ENCODE measurements at places on chromosomes 3 and 15. TPM values are rescaled to one million over a fixed set of nuclear protein-coding genes. Genes with fewer than 3 reads are reported as not detected.
A peak's percentile ranks its signal among the peaks of the same experiment; 100 is the strongest.

DNA sequence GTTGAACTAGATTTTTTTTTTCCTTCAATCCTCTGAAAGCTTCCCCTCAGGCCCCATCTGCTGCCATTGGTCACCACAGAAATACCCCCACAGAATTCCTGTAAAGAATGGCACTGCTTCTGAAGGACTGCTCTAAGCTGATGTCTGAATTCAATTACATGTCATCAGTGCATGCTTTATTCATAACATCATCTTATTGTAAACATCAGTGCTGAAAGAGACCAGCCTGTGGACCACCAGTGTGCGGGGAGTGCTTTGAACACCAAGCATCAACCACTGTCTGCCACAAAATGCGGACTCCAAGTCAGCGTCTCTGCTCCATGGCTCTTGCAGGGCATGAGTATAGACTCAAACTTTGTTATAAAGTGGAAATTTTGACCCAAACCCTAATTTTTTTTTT lies 11.6 kb downstream of the PHLDB2 start:
- H3K27me3 ChIP-seq = no peaks in the 10 kb centered on the region
- H3K4me3 ChIP-seq = no peak overlapping the region
- DNase-seq = no peak
- H3K4me1 ChIP-seq = peaks cover 29% of the 10 kb centered on the region
- H3K27ac ChIP-seq = no peak overlapping the region
- no peaks in the 10 kb centered on the region for H3K36me3 ChIP-seq

DNA sequence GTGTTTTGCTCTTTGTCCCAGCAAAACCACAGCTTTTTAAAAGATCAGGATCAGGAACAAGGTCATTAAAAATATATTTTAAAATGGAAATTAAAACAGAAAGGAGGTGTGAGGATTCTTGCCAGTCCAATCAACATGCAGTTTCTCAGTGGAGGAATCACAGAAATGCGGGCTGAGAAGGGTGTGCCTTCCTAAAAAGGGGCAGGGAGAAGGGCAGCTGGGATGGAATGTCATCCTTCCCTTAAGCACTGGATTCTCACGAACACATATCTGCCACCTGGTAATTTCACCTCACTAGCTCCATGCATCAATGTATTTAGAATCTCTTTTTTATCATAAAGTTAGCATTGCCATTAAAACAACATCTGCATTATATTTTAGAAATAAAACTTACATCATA lies 21.4 kb downstream of the ABI3BP start:
- no peaks in the 10 kb centered on the region for H3K27me3 ChIP-seq
- no peak overlapping the region for H3K27ac ChIP-seq
- no peaks in the 10 kb centered on the region for H3K4me1 ChIP-seq
- H3K36me3 ChIP-seq = no peaks in the 10 kb centered on the region
- no peak overlapping the region for H3K4me3 ChIP-seq

DNA sequence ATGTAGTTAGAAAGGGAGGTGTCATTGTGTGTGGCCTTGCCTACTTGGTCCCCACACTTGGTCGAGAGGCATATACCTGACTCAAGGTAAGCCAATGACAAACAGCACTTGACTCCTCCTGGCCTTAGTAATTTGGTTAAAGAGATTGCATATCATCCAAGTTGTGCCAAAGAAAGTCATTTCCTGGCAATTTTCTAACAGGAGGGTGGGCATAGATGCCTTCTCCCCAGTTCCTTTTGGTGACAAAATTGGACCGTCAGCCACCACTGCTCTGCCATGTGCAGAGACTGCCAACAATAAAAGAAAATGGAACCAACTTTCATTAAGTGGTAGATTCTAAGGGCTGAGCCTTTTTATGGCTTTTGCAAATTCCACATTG lies 7.9 kb upstream of the LEKR1 start:
- peak overlapping the region; percentile 97 for H3K27ac ChIP-seq
- H3K4me1 ChIP-seq = peaks cover 17% of the 10 kb centered on the region
- H3K36me3 ChIP-seq = no peaks in the 10 kb centered on the region
- H3K27me3 ChIP-seq = peaks cover 7% of the 10 kb centered on the region
- no peak for DNase-seq

DNA sequence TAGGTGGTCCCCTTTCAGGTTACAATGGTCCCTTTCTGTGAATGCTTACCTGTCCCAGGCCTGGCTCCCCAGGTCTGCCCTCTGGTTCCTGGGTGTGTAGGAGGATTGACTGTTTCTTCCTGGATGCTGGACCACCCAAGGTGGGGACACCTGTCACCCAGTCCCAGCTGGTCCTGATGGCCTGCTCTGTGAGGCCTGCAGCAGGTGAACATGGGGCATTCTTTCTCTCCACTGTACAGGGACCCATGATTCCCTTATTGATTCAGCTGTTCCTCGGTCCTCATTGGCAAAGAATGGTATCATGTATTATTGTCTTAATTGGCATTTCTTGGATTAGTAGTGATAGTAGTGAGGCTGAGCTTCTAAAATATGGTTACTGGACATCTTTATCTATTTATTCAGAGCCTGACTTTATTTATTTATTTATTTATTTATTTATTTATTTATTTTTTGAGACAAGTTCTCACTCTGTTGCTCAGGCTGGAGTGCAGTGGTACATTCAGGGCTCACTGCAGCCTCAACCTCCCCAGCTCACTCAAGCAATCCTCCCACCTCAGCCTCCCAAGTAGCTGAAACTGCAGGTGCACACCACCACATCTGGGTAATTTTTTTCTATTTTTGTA lies 8.8 kb upstream of the DNAJA4 start:
- DNase-seq = no peak
- H3K27me3 ChIP-seq = peaks cover 13% of the 10 kb centered on the region
- H3K36me3 ChIP-seq = no peaks in the 10 kb centered on the region
- no peaks in the 10 kb centered on the region for H3K4me1 ChIP-seq
- H3K27ac ChIP-seq = no peak overlapping the region

- peaks cover 22% of the 10 kb centered on the region for H3K4me1 ChIP-seq
- peak; percentile 71 for DNase-seq
- H3K36me3 ChIP-seq = peaks cover 18% of the 10 kb centered on the region
- peak within 1 kb of the TSS; percentile 97 for H3K27ac ChIP-seq
- no peaks in the 10 kb centered on the region for H3K27me3 ChIP-seq
Observed at GRCh38 chr3:184711493-184712247, at the start of gene MAGEF1. MAGEF1 (minus strand) TSS chr3:184712064; CDS start chr3:184711821, 243 bp downstream.

DNA sequence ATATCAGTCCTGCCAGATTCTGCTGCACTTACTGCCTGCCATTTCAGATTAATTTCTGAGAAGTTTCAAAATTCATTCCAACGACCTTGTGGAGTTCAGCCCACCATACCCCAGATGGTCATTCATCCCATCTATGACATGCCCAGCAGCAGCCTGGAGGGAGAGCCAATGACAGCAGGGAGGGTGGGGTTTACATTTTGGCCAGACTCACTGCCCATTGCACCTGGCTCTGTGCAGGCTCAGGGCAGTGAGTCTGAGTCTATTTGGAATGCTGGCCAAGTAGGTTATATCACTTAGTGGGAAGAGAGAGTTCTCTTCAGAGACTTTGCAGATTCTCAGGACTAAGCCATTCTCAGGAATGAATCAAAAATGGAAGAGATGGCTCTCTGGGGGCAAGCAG lies 21.5 kb downstream of the SRPRB start:
- H3K36me3 ChIP-seq = peaks cover 2% of the 10 kb centered on the region
- no peak overlapping the region for H3K4me3 ChIP-seq
- no peaks in the 10 kb centered on the region for H3K27me3 ChIP-seq
- H3K27ac ChIP-seq = no peak overlapping the region

- H3K27me3 ChIP-seq = no peaks in the 10 kb centered on the region
- H3K4me3 ChIP-seq = no peak overlapping the region
- H3K4me1 ChIP-seq = peaks cover 9% of the 10 kb centered on the region
- H3K36me3 ChIP-seq = no peaks in the 10 kb centered on the region
- no peak for DNase-seq
Observed at GRCh38 chr3:106126067-106126845, 257.4 kb upstream of the CBLB start.

GRCh38 chr3:188003188-188004171 lies 150.5 kb upstream of the LPP start:
- peak overlapping the region; percentile 4 for H3K4me3 ChIP-seq
- H3K27ac ChIP-seq = peak overlapping the region; percentile 47

DNA sequence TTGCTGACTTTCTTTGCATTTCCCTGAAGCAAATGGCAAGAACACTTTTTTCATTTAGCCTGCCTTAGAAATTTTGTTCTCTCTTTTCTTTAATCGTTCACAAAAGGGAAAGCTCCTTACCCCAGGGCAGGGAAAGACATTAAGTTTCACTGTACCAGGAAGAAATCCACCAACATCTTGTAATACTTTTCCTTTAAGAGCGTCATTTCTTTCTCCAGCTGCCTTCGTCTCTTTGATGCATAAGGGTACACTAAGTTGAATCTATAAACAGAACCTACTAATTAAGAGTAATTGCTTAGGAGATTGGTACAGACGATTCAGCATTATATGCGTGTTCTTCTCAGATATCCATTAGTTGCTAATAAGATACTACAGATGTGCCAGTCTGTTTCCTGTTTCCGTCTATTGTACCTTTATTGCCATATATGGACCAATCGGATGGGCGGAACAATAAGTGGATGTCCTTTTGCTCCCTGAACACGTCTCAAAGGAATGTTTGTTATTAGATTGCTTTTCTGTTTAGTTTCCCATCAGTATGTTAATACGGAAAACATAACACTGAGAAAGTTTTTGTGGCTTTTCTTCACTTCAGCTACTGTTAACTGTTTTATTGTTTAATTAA lies 276.7 kb upstream of the RARB start:
- DNase-seq = no peak
- H3K4me1 ChIP-seq = peaks cover 22% of the 10 kb centered on the region
- no peak overlapping the region for H3K27ac ChIP-seq
- no peaks in the 10 kb centered on the region for H3K36me3 ChIP-seq
- H3K4me3 ChIP-seq = no peak overlapping the region
- H3K27me3 ChIP-seq = no peaks in the 10 kb centered on the region

DNA sequence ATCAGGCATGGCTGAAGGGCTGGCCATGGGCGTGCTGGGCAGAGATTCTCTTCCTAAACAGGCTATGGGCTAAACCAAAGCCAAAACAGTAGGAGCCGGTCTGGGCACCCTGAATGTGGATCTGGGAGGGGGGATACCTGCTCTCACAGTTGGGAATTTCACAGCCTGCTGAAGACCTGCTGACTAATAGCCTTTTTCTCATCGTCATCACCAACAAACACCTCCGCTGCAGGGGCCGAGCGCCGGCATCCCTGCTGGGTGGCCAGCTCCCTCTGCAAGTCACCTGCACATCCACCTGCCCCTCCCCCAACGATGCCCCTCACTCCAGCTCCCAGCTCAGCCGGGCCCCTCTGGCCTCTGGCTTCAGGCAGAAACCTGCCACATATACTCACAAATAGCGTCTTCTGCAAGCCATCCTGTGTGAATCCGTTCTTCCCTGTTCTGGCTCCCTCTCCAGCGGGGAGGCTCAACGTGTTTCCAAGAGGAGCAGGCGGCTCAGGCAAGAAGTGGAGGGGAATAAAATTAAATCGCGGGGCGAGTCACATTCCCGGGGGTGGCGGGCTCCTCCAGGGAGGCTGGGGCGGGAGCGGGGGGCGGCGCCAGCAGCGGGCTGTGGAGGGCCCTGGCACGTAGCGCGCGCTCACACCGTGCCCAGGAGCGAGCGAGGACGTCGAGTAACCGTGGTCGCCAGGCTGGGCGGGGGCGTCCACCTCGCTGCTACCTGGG lies 466 bp downstream of the IQSEC1 start:
- H3K27ac ChIP-seq = no peak overlapping the region
- no peak overlapping the region for H3K4me3 ChIP-seq
- peaks cover 62% of the 10 kb centered on the region for H3K27me3 ChIP-seq
- no peak for DNase-seq
- H3K4me1 ChIP-seq = peaks cover 1% of the 10 kb centered on the region

DNA sequence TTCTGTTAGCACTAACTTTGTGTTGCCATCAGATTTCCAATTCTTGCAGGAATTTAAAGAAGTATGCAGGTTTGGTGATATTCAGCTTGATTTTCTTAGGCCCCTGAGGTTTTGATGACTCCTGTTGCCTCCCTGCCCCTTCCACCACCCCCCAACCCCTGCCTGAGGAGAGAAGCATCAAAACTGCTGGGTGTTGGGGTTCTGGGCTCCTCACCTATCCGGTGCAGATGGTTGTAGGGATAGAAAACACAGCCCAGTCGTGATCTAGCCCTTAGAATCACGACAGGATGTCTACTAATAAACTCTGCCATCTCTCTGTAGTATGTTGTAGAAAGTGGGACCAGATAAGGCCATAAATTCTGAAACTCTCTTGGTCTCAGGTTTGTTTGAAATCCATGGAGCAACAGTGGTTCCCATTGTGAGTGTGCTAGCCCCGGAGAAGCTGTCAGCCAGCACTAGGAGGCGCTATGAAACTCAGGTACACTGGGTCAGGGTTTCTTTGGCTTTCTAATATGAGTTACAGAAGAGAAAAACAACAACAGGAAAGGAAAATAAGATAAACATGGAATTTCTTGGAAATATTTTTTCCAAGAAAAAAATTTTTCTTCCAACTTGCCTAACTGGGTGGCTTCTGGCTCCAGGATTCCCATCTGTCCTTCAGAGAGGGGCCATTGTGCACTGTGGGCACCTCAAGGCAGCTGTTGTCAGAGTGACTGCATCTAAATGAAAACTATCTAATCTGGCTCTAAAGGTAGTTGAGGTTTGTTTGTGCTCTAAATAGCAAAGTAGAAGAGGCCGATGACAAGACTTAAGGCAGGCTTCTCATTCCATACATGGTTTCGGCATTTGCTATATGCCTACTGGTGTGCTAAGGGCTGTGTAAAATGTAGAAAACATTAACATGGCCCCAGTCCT lies 8.7 kb downstream of the SRP14 start:
- H3K4me3 ChIP-seq = no peak overlapping the region
- no peaks in the 10 kb centered on the region for H3K27me3 ChIP-seq
- no peak for DNase-seq
- no peaks in the 10 kb centered on the region for H3K4me1 ChIP-seq
- peak overlapping the region; percentile 44 for H3K27ac ChIP-seq
- H3K36me3 ChIP-seq = peaks cover 18% of the 10 kb centered on the region

DNA sequence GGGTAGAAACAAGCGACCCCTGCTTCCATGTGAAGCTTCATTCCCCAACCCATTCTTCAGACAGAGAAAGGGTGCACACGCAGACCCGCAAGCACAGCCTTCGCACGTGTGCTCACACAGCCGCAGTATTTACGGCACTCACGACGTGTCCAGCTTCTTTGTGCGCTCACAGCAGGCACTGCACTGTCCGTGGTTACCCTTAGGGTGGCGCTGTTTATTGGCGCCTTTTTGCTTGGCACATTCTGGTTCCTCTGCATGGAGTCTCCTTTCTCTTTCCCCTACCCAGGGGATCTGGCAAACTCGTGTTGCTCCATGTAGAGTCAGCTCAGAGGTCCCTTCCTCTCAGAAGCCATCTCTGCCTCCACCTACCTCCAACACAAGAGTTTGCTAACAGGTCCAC lies 115.1 kb downstream of the SLCO3A1 start:
- no peak for DNase-seq
- no peak overlapping the region for H3K4me3 ChIP-seq
- H3K36me3 ChIP-seq = peaks cover under 1% of the 10 kb centered on the region
- no peak overlapping the region for H3K27ac ChIP-seq
- H3K4me1 ChIP-seq = peaks cover under 1% of the 10 kb centered on the region
- peaks cover 16% of the 10 kb centered on the region for H3K27me3 ChIP-seq

- H3K36me3 ChIP-seq = peaks cover 11% of the 10 kb centered on the region
- no peak overlapping the region for H3K4me3 ChIP-seq
- DNase-seq = no peak
- no peaks in the 10 kb centered on the region for H3K27me3 ChIP-seq
- no peak overlapping the region for H3K27ac ChIP-seq
- no peaks in the 10 kb centered on the region for H3K4me1 ChIP-seq
Observed at GRCh38 chr15:67433495-67434099, 87.3 kb upstream of the C15orf61 start.

- no peaks in the 10 kb centered on the region for H3K27me3 ChIP-seq
- H3K27ac ChIP-seq = no peak overlapping the region
- no peaks in the 10 kb centered on the region for H3K36me3 ChIP-seq
- no peak for DNase-seq
- H3K4me3 ChIP-seq = peak overlapping the region; percentile 63
Observed at GRCh38 chr3:87088993-87089841, 98.3 kb upstream of the VGLL3 start.

Gene CAND2
- 7.9 TPM for total RNA-seq

Gene GOLGA8G
- total RNA-seq = not detected

Gene FOXL2NB
- total RNA-seq = not detected

Gene COL8A1
- total RNA-seq = 0.18 TPM

Gene C3orf20
- 0.19 TPM for total RNA-seq

Gene GBE1
- 10.6 TPM for total RNA-seq

All from progenitor cell of endocrine pancreas (in vitro differentiated cells).